ENCODE measurements at places on chromosomes 2 and 18.

DNA sequence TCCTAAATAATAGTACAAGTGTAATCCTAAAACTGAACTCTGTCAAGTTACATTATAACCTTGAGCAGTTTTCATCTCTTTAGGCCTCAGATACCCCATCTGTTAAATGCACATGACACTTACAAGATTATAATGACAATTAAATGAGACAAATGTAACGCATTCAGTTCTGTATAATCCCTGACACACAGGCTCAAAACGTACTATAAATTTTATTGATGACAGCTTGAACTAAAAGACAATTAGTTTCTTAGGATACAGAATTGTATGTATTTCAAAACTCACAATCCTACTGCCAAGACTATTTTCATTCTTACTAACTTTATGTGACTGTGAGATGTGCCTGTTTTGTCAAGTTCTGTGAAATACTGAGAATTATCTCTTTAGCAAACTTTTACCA lies 56.2 kb downstream of the GFPT1 start:
- no peak for DNase-seq

DNA sequence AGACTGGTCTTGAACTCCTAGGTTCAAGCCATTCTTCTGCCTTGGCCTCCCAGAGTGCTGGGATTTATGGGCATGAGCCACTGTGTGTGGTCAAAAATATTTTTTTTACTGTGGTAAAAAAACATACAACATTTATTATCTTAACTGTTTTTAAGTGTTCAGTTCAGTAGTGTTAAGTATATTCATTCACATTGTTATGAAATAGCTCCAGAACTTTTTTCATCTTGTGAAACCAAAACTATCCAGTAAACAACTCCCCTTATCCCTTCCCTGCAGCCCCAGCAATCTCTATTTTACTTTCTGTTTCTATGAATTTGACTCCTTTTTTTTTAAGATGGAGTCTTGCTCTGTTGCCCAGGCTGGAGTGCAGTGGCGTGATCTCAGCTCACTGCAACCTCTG lies 9.3 kb downstream of the RMC1 start:
- no peak for DNase-seq

DNA sequence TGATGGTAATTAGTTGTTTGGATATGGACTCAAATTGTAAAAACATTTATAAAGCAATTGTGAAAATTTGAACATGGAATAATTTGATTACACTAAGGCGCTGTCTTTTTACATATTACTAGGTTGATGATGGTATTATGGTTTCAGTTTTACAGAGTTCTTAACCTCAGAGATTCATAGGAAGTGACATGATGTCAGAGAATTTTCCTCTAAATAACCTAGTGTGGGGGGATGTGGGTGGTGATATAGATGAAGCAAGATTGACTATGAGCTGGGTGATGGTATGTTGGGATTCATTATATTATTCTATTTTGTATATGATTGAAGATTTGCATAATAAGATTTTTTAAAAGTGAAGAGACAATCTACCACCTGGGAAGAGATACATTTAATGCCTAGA lies 45.9 kb upstream of the ATP5MC3 start:
- no peak for DNase-seq

DNA sequence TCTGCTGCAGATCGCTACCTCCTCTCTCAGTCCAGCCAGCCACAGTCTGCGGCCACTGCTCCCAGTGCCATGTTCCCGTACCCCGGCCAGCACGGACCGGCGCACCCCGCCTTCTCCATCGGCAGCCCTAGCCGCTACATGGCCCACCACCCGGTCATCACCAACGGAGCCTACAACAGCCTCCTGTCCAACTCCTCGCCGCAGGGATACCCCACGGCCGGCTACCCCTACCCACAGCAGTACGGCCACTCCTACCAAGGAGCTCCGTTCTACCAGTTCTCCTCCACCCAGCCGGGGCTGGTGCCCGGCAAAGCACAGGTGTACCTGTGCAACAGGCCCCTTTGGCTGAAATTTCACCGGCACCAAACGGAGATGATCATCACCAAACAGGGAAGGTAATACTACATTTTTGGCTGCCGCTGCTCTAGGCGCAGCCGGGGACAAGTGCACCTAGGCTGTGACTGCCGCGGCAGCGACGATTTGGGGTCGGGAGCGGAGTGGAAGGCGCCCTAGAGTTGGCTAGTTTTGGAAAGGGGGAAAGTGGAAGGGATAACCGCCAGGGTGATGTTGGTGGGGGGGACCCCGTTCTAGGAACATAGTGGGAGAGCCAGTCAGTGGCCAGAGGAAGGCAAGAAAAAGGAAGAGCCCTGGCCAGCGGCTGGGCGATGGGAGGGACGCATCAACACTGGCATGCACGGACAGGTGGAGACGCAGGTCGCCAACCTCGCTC lies 776 bp downstream of the TBR1 start:
- no peak for DNase-seq

DNA sequence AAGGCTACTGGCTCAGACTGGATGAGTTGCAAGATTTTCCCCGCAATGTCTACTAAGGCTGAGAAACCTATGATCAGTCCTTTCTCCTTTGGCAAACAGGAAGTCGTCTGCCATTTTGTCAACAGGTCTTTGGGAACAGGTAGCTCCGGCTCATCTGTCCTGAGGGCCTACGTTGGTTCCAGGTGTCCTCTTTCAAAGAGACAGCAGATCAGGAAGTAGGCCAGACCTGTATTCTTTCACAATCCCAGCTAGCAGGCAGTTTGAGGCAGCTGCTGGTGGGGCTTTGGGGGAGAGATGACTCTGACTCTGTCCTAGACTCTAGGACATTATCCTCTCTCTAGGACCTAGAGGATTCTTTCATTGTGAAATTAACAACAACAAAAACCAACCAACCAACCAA lies 98.6 kb downstream of the ACTR2 start:
- no peak for DNase-seq

DNA sequence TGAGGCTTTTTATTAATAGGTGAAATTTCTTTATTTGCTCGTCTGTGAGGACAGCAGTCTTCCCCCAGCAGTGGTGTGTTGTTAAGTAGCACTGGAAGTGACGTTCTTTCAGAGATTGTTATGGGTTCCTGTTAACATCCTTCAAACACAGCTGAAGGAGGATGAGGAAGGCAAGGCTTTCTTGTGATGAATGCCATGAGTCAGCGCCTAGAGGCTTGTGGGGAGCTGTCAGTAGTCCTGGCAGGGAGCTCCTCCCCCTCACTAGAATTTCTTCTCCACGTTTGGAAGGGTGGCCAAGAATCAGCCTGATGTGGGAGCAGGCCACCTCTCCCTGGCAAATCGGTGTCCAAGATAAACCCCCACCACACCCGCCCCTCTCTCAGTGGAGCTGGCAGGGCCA lies 113.2 kb downstream of the ARHGEF4 start:
- no peak for DNase-seq

GRCh38 chr2:66578687-66579106 lies 143.8 kb downstream of the MEIS1 start:
- no peak for DNase-seq

DNA sequence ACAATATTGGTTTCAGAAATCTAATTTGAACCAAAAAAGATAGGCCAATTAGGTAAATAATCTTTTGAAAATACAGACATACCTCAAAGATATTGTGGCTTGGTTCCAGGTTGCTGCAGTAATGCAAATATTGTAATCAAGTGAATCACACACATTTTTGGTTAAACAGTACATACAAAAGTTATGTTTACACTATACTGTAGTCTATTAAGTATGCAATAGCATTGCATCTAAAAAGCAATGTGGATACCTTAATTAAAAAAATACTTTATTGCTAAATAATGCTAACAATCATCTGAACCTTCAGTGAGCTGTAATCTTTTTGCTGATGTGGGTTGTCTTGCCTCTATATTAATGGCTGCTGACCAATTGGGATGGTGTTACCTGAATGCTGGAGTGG lies 67.3 kb downstream of the KYNU start:
- DNase-seq = peak; percentile 22

- DNase-seq = no peak
Observed at GRCh38 chr18:24499814-24500213, 39.4 kb downstream of the HRH4 start.

DNA sequence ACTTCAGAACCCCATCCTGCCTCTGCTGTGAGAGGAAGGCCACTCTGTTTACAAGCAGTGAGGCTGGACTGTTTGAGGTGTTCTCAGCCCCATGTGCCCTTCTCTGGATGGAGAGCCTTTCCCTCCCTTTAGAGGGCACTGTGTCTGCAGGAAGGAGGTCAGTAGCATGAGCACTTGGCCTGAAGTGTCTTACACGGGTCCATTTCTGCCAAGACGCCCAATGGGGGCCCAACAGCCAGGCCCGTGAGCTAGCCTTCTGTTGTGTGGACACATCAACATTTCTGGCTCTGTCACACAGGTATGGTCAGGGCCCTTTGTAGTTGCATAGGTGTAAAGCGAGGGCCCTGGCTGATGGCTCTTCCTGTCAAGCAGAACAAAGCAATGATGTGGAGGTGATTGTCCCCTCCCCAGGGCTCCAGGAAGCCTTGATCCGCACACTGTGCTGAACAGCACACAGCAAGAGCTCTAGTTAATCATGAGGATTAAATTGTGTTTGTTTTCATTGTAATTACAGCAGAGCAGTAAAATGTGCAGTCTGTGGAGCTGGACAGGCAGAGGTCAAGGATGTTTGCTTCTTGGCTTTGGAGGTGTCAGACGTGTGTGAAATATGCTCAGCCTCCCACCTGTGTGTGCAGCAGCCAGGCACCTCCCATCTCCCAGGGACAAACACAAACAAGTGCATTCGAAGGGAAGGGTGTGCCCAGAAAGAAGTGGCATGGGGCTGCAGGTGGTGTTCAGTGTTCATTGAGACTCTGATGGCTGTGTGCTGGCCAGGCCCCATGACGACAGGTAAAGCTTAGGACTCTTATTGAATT lies 132.1 kb downstream of the SH3RF3 start:
- no peak for DNase-seq

- no peak for DNase-seq
Observed at GRCh38 chr2:236176417-236176816, 8.2 kb upstream of the GBX2 start.

DNA sequence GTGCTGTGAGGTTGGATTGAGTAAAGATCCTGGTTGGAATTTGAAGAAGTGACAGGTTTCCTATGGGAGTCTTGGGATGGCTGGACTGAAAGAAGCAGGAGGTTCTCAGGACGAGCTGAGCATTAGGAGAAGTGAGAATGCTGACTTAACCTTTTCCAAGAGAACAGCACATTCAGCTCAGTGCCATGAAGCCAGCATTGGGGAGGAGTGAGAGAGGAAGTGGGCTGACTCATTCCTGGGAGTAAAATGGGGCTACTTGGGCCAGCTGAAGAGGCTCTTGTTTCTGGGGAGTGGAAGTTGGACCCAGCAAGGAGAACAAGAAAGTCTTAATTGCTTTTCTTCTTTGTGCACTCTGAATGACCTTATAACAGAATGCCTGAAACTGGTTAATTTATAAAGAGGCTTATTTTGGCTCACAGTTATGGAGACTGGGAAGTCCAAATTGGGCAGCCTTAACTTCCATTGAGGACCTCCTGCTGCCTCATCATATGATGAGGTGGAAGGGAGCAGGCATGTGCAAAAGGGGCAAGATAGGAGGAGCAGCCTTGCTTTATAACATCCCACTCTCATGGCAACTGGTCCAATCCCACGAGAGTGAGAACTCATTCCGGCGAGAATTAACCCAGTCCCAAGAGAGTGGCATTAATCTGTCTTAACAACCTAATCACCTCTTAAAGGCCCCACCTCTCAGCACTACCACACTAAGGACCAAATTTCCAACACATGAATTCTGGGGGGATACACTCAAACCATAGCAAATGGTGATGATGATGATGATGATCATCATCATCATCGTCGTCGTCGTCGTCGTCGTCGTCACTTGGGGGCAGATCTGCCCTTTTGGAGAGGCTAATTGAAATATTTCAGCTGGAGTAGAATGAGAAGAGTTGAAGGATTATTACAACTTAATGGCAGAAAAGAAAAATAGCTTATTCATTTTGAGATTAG lies 26.1 kb downstream of the DGUOK start:
- DNase-seq = no peak

DNA sequence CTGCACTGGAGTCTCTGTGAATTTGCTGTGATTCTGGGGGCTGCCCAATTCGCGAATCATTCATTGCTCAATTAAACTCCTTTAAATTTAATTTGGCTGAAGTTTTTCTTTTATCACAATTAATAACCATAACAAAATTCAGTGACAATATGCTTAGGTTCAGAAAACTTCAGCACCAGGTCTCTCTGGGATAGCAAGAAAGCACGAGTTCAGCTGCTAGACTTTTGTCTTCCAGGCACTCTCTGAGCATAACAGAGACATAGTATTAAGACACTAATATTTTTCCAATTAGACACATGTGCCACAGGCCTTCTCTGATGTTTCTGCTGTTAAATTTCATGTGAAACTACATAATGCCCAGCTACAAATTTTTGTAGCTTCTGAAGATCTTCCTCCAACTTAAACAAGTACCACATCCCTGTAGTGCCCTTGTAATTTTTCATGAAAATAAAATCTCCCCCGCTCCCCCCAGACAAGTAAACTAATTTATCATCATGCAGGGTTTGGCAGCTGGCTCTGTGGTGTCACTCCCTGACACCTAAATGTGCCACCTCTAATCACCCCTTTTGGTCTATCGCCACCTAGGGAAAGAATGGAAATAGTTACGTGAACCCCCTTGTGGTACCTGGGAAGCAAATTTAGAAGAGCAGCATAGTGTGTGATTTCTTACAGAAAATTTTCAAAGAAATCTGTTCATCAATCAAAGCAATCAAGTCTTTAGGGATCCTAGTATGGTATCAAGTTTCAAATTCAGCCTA lies 94.1 kb downstream of the CSRNP3 start:
- DNase-seq = no peak

DNA sequence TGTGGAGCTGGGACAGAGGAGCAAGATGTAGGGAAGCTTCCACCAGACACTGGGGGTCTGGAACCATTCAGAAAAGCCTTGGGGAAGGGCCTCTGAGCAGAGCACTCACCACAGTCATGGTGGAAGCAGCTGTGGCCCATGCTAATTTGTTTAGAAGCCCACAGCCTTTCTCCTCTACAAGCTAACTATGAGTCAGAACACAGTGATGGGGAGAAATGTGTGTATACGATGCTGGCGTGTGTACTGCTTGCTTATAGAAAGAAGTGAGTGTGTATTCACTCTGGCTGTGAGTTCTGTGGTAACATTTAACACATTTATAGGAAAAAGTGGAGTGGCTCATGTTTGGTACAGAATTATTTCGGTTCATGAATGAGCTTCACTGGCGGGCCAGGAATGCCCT lies 157.0 kb upstream of the ACAA2 start:
- no peak for DNase-seq

- DNase-seq = no peak
Observed at GRCh38 chr2:88448248-88448647, 4.2 kb downstream of the FOXI3 start.

DNA sequence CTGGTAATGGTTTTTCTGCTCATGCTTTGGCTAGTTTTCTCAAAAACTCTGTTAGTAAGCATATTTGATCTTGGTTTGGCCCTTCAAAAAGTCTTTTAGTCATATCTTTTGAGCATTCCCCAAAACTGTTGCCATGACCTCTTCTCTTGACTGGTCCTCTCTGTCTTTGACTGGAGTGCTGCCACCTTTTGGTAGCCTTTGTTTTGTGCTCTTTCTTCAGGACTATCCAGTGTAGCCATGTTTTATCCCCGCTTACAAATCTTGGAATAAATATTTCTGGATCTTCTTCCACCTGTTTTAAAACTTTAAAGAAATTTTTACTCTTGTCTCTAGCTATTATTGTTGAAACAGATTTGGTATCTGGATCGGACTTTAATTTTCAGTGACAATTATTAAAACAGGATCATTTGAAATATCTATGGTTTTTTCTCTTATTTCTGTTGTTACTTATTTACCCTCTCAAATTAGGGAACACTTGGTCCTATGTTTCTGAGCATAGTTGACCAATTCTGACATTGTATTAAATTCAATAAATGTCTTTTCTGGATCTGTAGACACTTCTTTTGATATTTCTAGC lies 965 bp upstream of the ELOA2 start:
- DNase-seq = no peak

All from retinal pigment epithelial cell (primary cell).